ENCODE measurements at places on chromosomes 12 and 14. TPM values are rescaled to one million over a fixed set of nuclear protein-coding genes. Genes with fewer than 3 reads are reported as not detected.

Gene HCAR2
- total RNA-seq, result not detected

Gene TAS2R9
- total RNA-seq, result not detected

Gene HHIPL1
- total RNA-seq, result 1.7 TPM

Gene SERPINA3
- total RNA-seq, result 0.05 TPM

Gene RPS6KL1
- 12.4 TPM for total RNA-seq

Gene ERBB3
- 0.88 TPM for total RNA-seq

Gene BDKRB1
- total RNA-seq, result not detected

Gene CD163L1
- total RNA-seq, result 5.4 TPM

Gene TDP1
- 30.4 TPM for total RNA-seq

Gene SNAPC1
- total RNA-seq, result 27.3 TPM

Gene PAPLN
- total RNA-seq, result 60.1 TPM

Gene SOX5
- 0.33 TPM for total RNA-seq

Gene MAP3K9
- total RNA-seq, result 0.14 TPM

Gene TAS2R46
- total RNA-seq, result 2.4 TPM

Gene SERPINA6
- total RNA-seq, result not detected

Gene ZFP36L1
- total RNA-seq, result 72.2 TPM

Gene SMCO3
- total RNA-seq, result 1.2 TPM

Gene TAPBPL
- 26.1 TPM for total RNA-seq

Gene NTF3
- 0.34 TPM for total RNA-seq
